ENCODE measurements at places on chromosomes 13 and 19.

DNA sequence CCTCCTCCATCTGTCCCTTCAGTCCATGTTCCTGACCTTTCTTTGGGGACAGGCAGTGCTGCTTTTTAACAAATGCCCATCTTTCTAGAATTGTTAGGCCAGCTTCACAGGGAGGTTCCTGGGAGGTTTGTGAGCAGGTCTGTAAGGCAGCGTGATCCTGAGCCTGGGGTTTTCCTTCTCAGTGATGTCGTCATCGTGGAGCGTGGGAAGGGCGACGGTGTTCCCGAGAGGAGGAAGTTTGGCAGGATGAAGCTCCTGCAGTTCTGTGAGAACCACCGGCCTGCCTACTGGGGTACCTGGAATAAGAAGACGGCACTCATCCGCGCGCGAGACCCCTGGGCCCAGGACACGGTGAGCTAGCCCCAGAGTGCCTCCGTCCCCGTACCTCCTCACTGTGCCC, 26.8 kb downstream of the CHAF1A start:
- DNase-seq: no peak

GRCh38 chr19:15974856-15975255, 26.0 kb downstream of the OR10H4 start:
- DNase-seq: no peak

DNA sequence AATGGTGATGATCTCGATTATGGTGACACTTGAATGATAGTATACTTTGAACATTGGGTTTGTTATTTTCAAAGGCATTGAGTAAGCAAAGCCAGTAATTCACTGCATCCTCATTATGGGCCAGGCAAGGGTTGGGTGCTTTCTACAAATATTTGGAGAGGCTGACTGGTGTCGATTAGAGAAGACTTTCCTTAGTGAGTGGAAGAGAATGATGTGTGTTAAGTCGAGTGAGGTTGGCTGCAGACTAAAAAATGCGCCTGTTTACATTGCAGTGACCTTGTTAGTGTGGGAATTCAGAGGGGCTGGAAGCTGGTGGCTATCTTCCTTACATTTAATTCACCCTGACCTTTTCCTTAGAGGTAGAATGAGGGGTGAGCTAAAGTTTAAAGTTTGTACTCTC, 22.4 kb upstream of the RNF113B start:
- DNase-seq: no peak

GRCh38 chr13:49436890-49437289, 7.0 kb downstream of the CAB39L start:
- DNase-seq: no peak

DNA sequence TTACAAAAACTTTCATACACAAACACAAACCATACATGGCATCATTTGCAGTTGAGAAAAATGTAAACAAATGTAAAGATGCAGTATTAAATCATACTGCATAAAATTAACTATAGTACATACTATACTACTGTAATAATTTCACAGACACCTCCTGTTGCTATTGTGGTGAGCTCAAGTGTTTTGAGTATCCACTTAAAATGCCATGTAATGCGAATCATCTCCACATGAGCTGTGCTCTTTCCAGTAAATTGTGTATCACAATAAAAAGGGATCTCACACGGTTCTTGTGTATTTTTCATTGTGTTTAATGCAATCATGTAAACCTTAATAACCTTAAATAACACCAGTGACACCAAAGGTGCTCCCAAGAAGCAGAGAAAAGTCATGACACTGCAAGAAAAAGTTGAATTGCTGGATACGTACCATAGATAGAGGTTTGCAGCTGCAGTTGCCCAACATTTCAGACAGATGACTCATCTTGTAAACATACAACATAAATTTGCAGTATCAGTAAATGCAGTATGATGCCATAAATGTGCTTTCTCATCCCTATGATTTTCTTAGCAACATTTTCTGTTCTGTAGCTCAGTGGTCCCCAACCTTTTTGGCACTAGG, 166.6 kb downstream of the RAP2A start:
- no peak for DNase-seq

- DNase-seq: no peak
These were observed 47.7 kb downstream of the FNDC3A start for GRCh38 chr13:49023431-49023830.

- DNase-seq: peak; percentile 25
These were observed 57.3 kb downstream of the MBD3L2B start for GRCh38 chr19:6963937-6964336.
